Right renal cortex interstitium (tissue), 3 donors: ENCODE measurements at places on chromosomes 16 and 17. TPM values are rescaled to one million over a fixed set of nuclear protein-coding genes. Genes with fewer than 3 reads are reported as not detected.

Gene SLC5A10
- 0.54 TPM for polyA plus RNA-seq

Gene SLFN13
- 15.9 TPM for polyA plus RNA-seq

Gene TSNAXIP1
- polyA plus RNA-seq, result 7.6 TPM

Gene POLR2A
- polyA plus RNA-seq, result 118 TPM

Gene TBC1D3G
- not detected for polyA plus RNA-seq

Gene ABCC6
- polyA plus RNA-seq, result 14.0 TPM

Gene SCGB1C2
- 1.9 TPM for polyA plus RNA-seq

Gene LGALS9B
- polyA plus RNA-seq, result not detected

Gene GAST
- not detected for polyA plus RNA-seq

Gene CCL1
- not detected for polyA plus RNA-seq
